Kidney epithelial cell (primary cell): ENCODE measurements at places on chromosomes 7 and 10.

DNA sequence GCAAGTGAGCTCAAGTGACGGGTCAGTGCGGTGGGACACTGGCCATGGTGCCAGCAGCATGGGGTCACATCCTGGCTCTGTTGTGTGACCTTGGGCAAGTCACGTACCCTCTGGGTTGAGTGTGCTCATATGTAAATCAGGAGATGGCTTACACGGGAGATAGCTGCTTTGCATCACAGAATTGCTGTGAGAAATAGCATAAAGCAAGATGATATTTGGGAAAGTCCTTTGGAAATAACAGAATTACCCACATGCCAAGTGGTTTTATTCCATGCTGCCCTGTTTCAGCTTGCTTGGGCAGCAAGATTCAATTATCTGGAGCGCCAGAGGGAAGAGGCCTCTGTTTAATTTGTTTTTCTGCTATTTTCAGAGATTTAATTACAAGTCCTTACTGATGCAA, 48.9 kb downstream of the LYZL2 start:
- DNase-seq, result no peak

- DNase-seq, result no peak
Observed at GRCh38 chr7:44408596-44408995, 81.9 kb downstream of the NUDCD3 start.

DNA sequence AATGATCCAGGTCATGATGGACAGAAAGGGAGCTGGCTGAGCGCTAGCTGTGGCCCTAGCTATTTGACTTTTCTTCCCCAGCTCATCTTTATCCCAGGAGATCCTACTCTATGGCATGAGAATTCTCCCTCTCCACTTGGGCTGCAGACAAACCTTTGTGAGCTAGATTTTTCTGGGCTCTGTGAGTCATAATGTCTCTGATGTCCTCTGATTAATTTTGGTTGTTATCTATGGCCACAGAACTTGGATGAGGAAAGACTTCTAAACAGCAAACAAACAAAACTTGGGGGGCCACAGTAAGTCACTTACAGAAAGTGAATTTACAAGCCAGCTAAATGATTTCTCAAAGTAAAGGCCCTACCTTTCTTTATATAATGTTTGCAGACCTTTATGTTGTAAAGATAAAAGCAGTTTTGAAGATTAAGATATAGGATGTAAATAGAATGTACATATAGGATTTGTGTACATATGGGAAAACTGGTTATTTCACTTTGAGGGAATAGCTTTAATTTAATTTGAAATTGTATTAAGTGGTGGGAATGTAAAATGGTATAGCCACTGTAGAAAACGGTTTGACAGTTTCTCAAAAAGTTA, 10.4 kb downstream of the ABLIM1 start:
- DNase-seq, result no peak

- no peak for DNase-seq
Observed at GRCh38 chr10:21519941-21520436, 5.5 kb downstream of the SKIDA1 start.

GRCh38 chr7:6160191-6160623, 112.2 kb downstream of the CYTH3 start:
- DNase-seq, result no peak

DNA sequence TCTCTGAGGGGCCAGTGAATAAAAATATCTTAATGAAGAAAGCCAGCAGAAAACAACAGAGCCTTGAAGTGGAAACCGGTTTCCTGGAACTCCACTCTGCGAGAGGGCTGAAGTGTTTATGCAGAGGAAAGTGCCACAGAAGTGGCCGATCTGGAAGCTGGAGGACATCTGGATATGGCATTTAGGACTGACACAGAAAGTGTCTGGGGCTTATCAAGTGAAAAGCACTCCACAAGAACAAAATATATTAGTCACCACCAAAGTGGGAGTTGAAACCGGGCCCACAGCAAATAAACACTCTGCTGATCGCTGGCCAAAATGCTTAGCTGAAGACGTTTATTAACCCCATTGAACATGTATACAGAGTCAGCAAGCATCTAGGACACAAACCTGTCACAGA, 7.8 kb downstream of the NOD1 start:
- no peak for DNase-seq

DNA sequence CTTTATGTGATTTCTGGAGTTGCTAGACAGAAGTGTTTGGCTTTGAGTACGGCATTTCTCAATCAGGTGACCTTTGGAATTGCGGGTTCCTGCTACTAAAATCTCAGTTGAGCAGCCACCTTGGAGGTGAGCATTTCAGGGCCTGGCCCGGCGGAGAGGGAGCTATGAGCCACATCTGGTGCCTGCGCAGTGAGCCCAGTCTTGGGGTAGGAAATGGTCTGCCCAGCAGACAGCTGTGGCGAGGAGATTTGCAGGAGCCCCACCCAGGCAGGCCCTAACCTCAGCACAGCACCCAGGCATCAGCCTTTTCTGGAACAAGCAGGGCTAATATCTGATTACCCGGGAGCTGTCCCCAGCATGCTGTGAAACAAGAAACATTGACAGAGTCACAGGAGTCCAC, 547.9 kb upstream of the FOXK1 start:
- no peak for DNase-seq

DNA sequence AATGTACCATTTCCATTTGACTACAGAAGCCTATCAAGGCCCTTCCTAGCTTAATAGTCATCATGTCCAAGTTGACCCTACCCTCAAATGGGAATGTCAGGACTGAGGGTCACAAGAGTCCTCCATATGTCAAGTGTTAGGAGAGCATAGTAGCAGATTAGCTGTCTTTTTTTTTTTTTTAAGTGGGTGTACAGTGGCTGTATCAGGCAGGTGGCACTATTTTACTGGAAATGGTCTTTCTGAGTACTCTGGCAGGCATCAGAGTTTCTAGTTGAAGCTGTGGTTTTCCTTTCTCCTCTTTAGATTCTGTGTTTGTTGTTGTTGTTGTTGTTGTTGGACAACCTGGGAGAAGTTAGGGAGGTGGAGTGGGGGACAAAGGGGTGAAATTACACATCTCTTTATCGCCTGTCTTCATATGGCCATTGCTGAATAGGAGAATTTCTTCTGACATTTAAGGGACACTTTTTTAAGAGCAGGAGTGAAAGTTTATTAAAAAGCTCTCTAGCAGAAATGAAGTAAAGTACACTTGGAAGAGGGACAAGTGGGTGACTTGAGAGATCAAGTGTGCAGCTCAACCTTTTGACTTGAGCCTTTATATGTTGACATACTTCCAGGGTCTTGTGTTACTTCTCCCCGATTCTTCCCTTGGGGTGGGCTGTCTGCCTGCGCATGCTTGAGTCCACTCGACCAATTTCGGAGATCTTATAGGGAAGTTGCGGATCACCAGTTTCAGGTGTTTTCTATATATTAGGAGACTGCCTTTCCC, 104.1 kb upstream of the FOXP2 start:
- no peak for DNase-seq

DNA sequence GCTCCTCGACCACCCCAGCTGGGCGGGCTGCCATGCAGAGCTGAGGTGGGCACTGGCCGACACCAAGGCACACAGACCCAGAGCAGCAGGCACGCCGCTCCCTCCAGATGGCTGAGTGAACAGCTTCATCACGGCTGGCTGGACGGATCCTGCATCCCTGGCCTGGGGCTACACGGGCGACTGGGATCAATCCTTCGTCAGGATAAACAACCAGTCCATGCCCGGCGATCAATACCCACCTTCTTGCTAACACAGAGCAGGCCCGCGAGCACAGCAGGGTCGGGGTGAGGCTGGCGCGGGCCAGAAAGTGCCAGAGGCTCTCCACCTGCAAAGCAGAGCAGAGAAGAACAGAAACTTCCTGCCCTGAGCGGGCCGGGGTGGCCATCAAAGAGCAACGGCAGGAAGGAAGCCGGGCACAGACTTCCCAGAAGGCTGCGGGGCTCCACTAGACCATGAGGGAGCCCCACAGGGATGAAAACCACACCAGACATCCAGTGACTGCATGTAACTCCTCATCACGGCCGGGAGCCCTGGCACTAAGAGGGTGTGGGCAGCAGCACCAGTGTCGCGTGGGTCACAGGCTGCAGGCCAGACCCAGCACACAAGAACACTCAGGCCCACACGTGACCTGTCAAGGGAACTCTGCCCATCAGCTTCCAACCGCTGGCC, 166.4 kb downstream of the MAD1L1 start:
- no peak for DNase-seq

DNA sequence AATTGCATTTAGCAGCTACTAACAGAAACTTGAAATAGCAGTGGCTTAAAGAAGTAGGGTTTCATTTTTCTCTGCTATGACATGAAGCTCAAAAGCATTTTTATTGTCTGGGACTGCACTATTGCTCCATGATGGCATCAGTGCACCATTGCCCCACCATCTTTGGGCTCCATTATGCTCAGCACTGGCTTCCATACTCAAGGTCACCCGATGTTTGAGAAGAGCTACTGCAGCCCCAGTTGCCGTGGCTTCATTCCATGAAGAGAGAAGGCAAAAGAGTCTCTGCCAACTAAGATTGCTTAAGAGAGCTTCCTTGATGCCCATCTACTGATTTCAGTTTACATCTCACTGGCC, 192.2 kb upstream of the LRGUK start:
- DNase-seq, result no peak

- no peak for DNase-seq
Observed at GRCh38 chr10:29285624-29286051, 3.2 kb upstream of the LYZL1 start.

DNA sequence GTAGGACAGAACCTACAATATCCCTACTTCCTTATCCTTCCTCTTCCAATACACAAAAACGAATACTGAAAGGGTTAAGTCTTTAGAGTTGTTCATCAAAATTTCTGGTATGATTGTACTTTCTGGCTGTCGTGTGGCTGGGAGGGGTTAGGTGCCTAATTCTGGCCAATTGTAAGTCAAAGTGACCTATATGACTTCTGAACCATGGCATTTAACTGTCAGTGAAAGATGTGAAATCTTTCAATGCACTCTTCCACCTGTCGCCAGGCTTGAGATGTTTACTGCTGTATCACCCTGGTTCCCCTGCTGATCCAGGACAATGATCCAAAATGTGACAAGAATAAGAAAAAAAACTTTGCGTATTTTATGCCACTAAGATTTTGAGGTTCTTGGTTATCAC, 20.8 kb downstream of the EPC1 start:
- no peak for DNase-seq

GRCh38 chr7:134836447-134836846, 57.0 kb downstream of the CALD1 start:
- no peak for DNase-seq

GRCh38 chr10:30432622-30433305, 1.2 kb upstream of the MAP3K8 start:
- no peak for DNase-seq

DNA sequence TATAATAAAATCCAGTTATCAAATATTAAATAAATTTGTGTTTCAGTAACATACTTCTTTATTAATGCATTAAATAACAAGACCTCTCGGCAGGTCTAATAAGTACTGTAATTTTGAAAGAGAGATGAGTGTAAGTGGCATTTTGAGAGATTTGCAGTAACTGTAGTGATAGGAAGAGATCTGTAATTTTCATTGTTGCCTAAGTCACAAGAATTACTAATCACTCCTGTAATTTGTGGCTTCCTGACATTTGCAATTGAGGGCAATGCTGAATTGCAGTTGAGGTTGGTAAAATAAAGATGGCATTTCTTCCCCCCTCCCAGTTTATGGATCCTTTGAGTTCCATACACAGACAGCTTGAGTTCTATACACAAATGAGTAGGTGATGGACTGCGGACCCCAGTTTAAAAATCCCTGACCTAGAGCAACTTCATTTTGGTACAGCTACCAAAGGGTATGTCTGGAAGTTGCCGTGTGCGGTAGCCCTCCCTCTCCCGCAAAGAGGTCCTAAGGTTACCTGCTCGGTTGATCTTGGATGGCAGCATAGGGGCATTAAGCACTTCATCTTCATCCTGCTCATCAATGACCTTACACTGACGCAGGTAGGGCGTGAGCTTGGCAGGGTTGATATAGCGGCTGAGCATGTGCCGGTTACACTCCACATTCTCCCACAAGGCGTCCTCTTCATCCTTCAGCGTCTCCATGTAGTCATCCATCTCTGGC, 96.4 kb downstream of the CARD11 start:
- DNase-seq, result no peak

DNA sequence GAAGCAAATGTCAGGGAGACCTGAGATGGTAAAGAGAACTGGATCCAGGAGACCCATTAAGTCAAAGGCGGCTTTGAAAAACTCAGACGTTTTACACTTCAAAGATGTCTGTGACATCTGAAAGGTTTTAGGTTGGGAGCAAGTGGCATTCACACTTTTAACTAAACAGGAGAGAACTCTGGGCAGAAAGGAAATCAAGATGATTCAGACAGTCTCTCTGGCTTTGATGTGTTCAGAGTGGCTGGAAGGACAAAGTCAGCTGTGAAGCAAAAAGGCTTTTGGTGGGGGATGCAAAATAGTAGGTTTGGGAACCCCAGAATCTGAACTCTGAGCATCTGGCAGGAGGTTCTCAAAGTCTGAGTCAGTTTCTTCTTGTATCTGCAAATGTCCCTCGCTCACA, 66.6 kb downstream of the PRKCQ start:
- DNase-seq, result no peak

GRCh38 chr10:6346631-6347030, 143.9 kb downstream of the PFKFB3 start:
- no peak for DNase-seq

DNA sequence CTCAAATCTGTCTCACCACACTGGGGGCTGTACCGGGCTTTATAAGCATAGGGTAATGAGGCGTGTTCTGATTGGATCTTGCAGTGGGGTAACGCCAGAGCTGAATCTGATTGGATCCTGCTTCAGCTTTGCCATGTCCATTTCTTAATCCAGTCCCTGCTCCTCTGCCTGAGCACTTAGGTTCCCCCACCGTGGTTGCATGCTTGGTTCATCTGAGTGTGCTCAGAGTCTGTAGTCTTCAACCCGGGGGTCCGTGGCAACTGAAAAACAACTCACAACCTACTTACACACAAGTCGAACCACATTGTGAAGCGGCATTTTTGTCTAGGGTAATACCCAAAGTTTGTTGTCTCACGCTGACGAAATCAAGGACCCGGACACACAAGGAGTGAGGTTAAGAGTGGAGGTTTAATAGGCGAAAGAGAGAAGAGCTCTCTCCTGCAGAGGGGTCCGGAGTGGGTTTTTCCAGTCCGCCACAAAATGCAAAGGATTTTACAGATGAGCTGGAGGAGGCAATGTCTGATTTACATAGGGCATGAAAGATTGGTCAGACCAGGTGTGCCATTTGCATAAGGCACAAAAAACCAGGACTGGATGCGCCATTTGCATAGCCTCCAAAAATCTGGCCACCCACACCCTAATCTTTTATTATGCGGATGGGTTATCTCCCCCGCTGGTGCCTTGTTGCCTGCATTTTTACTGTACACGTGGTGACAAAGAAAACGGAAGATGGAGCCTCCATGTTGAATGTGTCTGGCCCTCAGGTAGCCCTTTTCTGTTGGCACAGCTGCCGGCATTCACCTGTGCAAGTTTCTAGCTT, 641.8 kb upstream of the FOXK1 start:
- no peak for DNase-seq

DNA sequence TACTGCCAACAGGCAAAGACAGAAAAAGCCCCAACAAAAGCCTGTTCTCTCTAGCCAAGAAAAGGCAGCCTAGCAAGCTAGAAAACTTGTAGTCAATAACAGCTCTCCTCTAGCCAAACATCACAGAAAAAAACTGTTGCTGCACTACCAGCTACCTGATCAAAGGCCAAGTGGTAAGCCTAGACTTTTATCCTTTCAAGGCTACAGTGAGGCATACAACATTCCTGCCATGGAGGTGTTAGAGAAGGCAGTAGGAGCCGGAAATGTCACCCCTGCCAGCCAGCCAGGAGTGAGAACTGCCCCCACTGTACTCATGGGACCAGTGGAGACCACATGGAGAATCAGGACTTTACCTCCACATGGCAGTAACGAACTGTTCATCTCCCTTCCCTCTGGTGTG, 31.2 kb downstream of the CCDC126 start:
- no peak for DNase-seq
